Suppressor macrophage treated with lipopolysaccharide for 4 hours (primary cell): ENCODE measurements at places on chromosomes 12 and 14.

GRCh38 chr14:97280526-97280925 lies 483.3 kb downstream of the VRK1 start:
- DNase-seq, result no peak

- DNase-seq, result no peak
Measured at GRCh38 chr12:11568762-11569478, 80.6 kb upstream of the ETV6 start.

DNA sequence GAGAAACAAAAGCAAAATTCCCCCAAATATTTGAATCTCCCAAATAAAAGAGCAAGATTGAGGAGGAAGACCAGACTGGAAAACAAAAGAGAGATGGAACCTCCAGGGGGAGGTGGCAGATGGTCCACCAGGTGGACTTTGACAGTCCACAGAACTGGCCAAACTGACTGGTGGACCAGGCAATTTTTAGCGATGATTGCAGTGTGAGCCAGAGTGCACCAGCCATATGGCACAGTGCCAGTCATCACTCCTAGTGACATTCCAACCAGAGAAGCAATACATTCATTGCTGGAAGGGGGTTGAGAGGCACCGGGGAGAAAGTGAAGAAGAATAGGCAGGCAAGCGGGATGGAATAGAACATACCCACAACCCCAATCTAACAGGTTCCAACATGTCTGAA lies 182.9 kb downstream of the EXOC5 start:
- no peak for DNase-seq

- no peak for DNase-seq
Measured at GRCh38 chr14:28876572-28876945, 110.0 kb downstream of the FOXG1 start.

DNA sequence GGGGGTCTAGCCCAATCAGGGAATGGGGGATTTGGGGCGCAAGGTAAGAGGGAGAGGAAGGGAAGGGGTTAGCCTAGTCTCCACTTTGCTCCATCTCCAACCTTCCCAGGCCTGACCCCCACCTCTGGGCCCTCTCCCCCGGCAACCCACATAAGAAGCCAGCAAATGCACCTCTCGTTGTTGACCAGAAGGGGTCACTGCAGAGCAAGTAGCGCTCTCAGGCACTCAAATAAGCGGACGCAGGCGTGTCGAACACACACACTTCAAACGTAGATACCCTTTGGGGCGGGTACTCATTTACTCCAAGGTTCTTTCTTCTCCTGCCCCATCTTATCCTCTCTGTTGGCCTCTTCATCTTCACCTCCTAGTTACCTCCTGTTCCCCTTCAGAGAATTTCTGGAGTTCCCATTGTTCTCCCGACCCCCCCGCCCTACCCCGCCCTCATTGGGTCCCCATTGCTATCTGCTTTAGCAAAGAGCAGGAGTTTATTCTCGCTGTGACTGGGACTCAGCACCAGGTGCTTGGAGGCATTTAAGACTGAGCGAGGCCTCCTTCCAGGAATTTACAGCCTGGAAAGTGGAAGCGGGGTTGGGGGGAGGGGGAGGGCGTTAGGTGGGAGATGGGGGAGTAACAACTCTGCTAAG lies 1.5 kb upstream of the SRRM4 start:
- peak; percentile 62 for DNase-seq

DNA sequence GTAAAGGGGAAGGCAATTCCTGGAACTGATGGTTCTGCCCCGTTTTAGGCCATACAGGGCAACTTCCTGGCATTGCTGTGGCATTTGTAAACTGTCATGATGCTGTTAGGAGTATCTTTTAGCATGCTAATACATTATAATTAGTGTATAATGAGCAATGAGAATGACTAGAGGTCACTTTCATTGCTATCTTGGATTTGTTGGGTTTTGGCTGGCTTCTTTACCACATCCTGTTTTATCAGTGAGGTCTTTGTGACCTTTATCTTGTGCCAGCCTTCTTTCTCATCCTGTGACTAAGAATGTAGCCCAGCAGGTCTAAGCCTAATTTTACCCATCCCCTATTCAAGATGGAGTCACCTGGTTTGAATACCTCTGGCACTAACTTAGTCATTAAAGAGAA lies 51.2 kb downstream of the TESPA1 start:
- peak; percentile 66 for DNase-seq

GRCh38 chr14:104401785-104402184 lies 177.8 kb upstream of the C14orf180 start:
- DNase-seq, result no peak

DNA sequence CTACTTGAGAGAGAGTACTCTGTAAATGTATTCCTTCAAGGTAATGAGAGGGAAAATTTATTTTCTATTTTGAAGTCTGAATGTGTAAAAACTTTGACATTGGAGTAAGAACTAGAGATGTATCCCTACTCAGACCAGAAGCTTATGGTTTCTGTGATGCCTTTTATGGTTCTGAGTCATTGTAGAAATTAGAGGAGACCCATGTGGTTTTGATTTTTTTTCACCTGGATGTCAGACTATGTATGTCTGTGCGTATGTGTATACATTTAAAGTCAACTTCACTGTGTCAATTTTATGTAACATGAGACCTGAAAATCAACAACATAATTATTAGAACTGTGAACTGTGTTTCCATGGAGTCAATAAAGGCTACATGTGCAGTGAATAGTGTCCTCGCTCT lies 302.0 kb downstream of the TRHDE start:
- no peak for DNase-seq

DNA sequence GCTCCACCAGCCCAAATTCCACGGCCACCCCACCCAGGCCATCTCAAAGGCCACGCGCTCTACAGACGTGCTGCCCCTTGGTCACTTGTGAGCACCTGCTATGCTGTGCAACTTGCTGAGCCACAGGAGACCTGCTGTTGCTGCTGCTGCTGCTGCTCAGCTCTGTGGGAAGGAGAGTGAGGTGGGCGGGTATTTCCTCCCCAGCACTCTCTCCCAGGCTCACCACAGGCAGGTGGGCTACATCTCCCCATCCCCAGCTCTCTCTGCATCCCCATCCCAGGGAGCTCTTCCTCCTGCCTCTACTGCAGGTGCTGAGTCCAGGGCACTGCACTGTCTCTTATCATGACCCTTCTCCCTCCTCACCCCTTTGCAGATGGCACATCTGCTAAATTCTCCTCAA lies 306.9 kb downstream of the BCL11B start:
- DNase-seq, result no peak

DNA sequence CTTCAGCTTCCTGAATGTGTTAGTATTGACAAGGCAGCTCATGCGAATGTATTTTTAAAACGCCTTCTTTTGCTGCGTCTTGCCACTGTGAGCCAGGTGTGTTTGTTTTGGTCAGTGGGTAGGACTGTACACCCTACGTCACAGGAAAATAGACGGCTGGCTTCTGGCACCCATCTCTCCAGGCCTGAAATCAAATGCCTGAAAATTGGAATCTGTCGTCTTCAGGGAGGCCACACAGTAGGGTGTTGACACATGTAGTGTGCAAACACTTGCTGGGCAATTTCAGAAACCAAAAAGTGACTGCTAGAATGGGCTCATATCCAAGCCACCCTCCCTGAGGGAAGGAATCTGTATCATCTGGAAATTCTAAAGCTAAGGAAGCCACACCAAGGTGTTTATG lies 209.3 kb downstream of the TTC8 start:
- no peak for DNase-seq

- no peak for DNase-seq
Measured at GRCh38 chr12:91852634-91853033, 293.0 kb downstream of the BTG1 start.

DNA sequence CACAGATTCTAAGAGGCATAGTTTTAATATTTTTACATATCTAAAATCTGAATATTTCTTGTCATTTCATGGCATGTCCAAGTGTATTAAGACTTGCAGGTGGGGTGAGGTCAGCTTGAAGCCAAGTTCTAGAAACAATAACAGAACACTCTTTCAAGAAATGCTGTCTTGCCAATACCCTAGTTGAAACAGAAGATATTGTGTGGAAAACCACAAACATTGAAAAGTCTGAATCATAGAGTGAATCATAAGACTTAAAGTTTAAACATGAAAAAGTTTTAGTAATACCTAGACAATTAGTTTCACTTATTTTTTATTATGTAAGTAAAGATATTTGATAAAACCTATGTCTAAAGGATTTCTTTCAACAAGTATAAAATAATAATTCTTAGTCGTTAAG lies 191.5 kb upstream of the CAND1 start:
- no peak for DNase-seq

- no peak for DNase-seq
Measured at GRCh38 chr14:87503711-87504110, 489.3 kb downstream of the GALC start.

GRCh38 chr12:13816394-13816793 lies 165.0 kb downstream of the GRIN2B start:
- DNase-seq, result no peak

GRCh38 chr12:29043069-29043468 lies 106.0 kb upstream of the FAR2 start:
- DNase-seq, result no peak

DNA sequence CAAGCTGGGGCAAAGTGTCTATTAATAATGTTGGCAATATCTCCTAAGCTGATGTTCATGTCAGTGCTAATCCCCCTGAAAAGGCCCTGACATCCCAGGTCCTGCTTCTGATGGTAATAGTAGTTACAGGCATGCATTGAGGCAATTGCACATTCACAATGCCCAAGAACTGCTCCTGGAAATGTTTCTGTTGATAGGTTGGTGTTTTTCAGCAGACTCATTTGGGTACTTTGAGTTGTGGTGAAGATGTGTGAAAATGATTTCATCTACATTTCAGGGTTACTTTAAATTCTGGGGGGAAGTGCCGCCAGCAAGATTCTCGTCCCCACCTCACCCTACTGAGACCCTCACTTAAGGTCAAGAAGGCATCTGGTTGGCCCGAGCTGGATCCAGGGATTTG lies 92.9 kb downstream of the BBS10 start:
- DNase-seq, result no peak

DNA sequence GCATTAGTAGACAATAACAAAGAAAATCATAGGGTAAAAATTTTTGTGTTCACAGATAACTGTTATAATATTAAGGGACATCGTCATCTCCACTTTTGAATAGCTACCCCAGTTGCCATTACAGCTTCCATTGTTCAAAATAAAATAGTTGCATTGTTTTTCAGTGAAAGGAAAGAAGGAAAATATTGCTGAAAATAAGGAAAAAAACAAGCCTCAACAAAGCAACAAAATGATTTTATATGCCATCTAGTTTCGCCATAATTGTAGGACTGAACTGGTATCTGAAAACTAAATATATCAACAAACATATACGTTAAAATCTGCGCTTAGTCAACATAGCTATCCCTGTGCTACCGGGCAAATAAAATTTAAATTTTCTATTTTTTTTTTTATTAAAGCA lies 3.3 kb downstream of the CDK17 start:
- DNase-seq, result no peak

- DNase-seq, result no peak
Measured at GRCh38 chr12:46787496-46788055, 38.2 kb downstream of the SLC38A4 start.

- DNase-seq, result no peak
Measured at GRCh38 chr14:68622856-68623255, 170.0 kb downstream of the ZFP36L1 start.

GRCh38 chr12:100688451-100688864 lies 106.1 kb upstream of the ANO4 start:
- DNase-seq, result no peak

- no peak for DNase-seq
Measured at GRCh38 chr14:63735720-63736119, 7.9 kb upstream of the SGPP1 start.

GRCh38 chr12:107847830-107848229 lies 73.3 kb downstream of the ASCL4 start:
- DNase-seq, result no peak

- DNase-seq, result peak; percentile 56
Measured at GRCh38 chr14:32077081-32078022, at the start of gene ARHGAP5. ARHGAP5 (plus strand) TSS chr14:32077304; CDS start chr14:32090670, 13,366 bp downstream.

DNA sequence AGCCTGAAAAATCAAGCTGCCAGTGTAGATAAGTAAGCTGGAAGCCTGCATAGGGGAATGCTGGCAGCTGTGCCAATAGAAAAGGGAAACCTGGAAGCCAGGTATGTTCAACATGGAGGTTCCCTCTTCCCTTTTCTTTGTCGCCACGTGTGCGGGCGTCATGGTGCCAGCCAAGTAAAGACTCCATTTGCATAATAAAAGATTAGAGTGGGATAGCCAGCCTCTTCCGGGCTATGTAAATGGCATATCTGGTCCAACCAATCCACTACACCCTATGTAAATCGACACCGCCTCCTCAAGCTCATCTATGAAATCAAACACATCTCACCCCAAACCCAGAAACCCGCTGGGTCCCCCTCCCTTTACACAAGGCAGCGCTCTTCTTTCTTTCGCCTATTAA lies 5.6 kb upstream of the ADGRD1 start:
- no peak for DNase-seq

DNA sequence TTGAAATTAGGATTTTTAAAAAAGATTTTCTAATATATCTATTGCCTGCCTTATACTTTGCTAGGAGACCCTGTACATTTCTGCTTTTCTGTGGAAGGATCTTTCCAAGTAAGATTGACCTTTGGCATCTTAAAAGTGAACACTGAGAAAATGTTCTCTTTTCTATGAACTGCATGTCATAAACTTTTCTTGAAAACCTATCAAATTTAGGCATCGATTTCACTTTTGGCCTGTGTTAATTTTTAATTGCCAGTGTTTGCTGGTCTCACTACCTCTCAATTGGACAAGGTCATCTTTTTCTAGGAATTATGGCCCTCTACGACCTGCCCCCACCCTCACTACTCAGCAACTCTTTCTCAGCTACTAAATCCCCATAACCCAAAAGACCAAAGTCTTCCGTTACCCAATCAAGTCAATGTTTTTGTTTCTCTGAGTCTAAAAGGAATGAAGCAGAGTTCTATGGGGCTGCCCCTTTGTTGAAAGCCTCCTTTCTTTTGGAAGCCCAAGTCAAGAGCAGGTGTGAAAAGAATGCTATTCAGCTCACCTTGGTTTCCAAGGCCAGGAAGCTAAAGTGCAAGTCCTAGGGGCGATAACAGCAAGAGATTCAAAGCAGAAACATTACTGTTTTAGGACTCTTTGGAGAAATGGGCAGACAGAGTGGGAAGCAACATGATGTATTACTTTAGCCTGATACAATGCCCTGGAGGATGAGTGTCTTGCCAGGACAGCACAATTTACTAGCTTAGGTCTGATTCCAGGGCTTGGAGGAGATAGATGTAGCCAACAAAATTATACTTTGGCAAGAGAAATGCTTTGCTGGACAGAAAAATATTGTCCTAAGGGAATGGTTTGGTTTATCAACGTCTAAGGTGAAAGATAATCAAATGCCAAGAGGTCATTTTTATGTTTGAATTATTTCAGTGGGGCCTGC lies 55.0 kb downstream of the IGF1 start:
- DNase-seq, result no peak

GRCh38 chr14:72904840-72905561 lies 11.1 kb upstream of the DPF3 start:
- DNase-seq, result peak; percentile 86

DNA sequence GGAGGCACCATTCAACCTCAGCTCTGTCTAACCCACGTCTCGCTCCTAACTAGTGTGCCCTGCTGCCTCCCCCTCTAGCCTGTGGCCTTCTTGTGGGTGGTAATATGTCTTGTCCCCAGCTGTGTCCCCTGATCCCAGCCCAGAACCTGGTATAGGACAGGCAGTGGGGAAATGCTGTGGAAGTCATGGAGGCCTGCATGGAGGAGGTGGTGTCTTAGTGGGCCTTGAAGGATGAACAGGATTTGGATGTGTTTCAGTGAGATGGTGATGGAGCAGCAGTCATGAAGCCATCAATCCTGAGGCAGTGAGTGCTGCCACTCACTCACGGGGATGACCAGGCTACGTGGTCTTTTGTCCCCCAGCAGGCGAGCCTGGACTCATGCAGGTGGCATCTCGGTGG lies 13.4 kb downstream of the PLBD2 start:
- no peak for DNase-seq

GRCh38 chr12:120367924-120368788 lies 808 bp downstream of the MSI1 start:
- no peak for DNase-seq

GRCh38 chr14:21264025-21264801 lies 5.0 kb downstream of the HNRNPC start:
- DNase-seq, result peak; percentile 66
